ENCODE measurements at places on chromosomes 3 and 15.

GRCh38 chr15:67161412-67161811, 93.0 kb downstream of the AAGAB start:
- no peak for DNase-seq

DNA sequence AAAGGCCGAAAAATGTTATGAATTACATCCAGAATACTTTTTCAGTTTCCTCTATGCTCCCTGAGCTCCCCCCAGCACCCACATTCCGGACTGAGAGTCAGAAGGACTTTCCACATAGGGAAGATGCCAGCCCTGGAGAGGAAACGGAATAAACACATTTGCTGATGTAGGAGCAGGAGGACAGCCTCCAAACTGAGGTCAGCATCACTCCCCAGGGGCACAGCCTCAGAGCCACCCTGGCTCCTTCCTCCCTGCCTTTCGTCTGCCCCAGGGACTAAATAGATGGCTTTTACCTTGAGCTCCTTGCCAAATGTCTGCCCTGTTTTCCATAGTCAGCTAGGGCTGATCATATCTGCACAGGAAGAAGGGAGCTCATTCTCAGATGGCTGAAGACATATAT, 22.6 kb upstream of the SLCO2A1 start:
- no peak for DNase-seq

- DNase-seq: peak; percentile 73
Measured at GRCh38 chr15:59165726-59166125, 40.9 kb upstream of the LDHAL6B start.

DNA sequence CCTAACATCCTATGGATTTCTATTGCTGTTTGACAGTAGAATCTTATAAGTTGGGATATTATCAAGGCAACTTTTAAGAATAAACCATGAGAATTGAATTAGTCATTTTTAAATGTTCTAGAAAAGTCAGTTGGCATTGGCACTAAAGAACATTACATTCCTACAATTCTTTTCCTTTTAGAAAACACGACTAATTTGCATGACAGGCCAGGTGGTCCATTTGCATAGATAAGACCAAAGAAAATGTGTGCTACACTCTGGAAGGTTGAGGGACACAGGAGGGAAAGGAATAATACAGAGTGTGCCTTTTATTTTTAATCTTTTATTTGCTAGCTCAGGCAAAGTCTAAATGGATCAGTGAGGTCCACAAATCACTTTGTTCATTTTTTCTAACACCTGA, 962.3 kb downstream of the EPHA3 start:
- DNase-seq: no peak

DNA sequence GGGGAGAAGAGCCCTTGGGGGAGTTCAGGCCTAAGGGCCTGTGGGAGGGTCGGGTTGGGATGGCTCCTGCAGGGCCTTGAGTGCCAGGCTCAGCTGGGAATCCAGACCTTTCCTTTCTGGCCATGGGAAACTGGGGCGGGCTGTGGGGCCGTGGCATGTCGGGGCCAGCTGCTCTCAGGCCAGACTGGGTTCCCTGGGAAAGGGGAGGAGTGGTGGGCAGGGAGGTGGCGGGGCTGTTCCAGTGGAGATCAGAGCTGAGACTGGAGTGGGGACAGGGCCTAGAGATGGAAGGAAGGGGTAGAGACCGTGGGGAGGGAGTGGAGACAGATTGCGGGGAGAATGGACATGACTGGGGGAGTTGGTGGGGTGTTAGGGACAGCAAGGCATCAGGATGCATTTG, 20.3 kb downstream of the FBLN2 start:
- DNase-seq: no peak

- DNase-seq: no peak
Measured at GRCh38 chr15:58587486-58587885, 155.7 kb downstream of the LIPC start.

DNA sequence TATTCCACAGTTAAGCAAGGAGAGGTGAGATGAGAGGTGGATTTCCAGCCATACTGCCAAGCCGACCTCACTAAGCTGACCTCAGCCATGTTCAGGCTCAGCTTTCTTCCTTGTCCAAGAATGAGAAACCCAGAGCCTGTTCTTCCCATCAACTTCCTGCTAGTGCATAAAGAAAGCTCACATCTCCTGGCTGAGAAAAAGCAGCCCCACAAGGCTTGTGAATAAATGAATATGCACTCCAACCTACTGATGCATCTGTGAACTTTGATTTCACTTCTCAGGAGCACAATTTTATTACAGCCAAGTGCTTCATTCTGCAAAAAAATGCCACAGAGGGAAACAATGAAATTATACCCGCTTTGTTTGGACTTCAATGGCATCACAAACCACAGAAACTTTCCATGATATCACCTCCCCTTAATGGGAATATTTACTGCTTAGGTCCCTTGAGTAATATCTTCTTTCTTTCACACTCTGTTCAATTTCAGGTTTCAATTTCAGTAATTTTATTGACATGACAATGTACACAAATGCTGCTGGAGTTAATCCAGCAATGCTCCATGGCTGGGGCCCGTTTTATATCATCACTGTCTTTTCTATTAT, 437.0 kb upstream of the PPP2R3A start:
- DNase-seq: no peak

DNA sequence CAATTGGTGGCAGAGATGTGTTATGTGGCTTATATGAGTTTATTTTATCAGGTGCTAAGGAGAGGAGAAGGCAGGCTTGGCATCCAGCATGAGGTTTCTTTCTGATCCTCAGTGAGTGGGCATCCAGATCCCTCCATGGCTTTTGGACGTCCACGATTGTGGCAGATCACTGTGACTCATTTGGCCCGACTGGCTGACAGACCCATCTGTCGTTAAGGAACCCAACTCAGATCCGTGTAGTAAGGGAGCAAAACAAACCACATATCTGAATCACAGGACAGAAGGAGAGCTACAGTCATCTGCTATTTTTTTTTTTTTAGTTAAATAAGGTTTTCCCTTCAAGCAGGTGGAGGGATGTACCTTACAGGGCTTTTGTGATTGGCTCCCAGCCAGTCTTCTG, 197.0 kb upstream of the KCNH8 start:
- no peak for DNase-seq

- DNase-seq: no peak
Measured at GRCh38 chr3:101271728-101272127, 48.6 kb downstream of the IMPG2 start.

DNA sequence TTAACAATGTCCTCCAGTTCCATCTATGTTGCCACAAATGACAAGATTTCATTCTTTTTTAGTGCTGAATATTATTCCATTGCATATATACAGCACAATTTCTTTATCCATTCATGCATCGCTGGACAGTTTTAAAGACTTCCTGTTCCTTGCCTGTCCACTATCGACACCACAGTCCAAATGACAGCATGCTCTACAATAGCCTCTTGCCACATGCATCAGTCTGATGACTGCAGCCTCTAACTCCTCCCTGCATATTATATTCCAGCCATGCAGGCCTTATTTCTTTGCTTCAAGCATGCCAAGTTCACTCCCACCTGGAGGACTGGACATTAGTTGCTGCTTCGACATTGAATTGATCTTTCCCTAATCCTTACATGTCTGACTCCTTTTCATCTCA, 306.2 kb downstream of the FOXP1 start:
- no peak for DNase-seq

DNA sequence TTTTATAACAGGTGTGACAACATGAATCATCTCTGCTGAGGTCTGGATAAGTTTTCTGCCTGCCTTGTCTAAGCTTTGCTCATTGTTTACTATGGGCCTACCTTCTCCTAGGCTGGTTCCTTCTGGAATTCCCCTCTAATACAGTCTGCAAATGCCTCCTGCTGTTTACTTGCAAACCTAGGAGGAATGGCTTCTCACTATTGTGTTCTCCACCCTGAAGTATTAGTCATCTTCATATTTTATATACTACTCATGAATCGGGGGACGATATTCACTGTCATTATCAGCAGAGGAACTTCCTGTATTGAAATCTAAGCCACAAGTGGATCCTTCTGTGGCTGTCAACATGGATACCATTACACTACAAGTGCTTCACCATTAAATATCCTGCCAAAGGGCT, 154.8 kb downstream of the PLCL2 start:
- peak; percentile 66 for DNase-seq

DNA sequence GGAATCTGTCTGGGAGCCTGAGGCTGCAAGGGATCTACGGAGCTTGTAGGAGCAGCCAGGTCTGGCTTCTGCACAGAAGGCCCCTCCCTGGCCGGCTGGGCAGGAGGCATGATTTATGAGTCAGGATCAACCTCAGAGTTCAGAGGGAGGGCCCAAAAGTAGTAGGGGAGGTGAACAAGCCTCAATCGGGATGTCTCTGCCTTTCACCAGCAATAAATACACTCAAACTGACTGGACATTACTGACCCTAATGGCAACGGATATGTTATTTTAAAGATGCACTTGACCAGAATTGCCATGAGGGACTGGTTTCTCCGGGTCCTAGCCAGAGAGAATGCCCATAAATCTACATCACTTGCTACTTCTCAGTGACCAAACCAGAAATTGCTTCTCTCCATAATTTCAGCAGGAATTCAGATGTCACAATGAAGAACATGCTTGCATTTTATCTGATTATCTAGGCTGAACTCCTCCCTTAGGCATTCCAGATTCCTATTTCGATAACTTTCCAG, 109.6 kb upstream of the LMOD3 start:
- DNase-seq: peak; percentile 57

DNA sequence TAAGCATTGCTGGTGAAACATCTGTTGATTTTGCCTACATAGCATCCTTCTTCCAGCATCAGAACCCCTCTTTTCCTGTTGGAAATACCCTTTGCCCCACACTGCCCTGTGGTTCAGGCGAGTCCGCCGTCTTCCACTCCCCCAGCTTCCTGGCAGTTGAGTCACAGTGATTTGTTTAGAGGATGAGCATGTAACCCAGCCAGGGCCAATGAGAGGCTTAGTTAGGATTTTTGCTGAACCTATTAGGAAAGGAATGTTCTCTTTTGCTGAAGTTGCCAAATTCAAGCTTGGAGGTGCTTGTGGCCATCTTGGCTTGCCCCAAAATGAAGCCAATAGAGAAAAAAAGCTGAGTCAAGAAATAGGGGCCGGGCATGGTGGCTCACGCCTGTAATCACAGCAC, 19.0 kb upstream of the MEX3B start:
- DNase-seq: no peak

GRCh38 chr3:172634948-172635347, 75.9 kb downstream of the NCEH1 start:
- no peak for DNase-seq

GRCh38 chr3:59981377-59981776, 931.6 kb upstream of the CFAP20DC start:
- no peak for DNase-seq
